Astrocyte (in vitro differentiated cells and primary cell): ENCODE measurements at places on chromosomes 5 and 9. TPM values are rescaled to one million over a fixed set of nuclear protein-coding genes. Genes with fewer than 3 reads are reported as not detected.

Gene DAB2
- 76.8 and 84.5 TPM in 2 replicates for total RNA-seq

Gene TRPM6
- 0.27 and 0.29 TPM in 2 replicates for total RNA-seq

Gene CDKN2B-AS1
- total RNA-seq = 2.3 TPM in 2 replicates

- DNase-seq = no peak
- no peak overlapping the region for H3K4me3 ChIP-seq
- H3K27me3 ChIP-seq = peaks cover 6% of the 10 kb centered on the region
- no peak overlapping the region for H3K27ac ChIP-seq
- no peaks in the 10 kb centered on the region for H3K36me3 ChIP-seq
Observed at GRCh38 chr9:126984969-126985368, 70.4 kb downstream of the RALGPS1 start.

DNA sequence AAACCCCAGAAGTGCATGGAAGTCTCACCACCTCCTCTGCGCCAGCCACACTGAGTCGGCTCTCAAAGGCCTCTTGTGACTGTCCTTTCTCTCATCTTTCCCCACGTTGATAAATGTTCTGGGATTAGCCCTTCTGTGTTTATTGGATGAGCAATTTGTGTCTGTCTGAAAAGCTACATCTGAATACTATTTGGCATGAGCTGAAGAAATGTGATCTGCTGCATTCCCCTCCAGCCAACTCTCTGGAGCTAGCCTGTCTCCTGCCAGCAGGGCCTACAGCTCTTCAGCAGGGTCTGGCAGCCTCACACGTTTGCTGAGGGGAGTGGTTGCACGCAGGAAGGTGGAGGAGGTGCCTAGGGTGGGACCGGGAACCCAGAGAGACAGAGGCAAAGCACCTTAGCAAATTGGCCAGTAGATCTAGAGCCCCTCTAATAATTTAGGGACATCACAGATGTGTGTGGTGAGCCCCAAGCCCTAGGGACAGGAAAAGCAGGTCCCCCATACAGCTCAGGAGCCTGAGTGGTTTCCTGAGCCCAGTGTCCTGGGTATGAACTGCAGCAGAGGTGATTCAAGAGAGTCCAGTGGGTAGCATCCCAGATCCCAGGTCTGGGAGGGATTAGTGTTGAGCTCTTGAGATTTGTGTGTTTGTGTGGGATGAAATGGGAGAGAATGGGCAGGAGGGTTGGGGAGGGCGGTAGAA is 20.5 kb upstream of the B4GALT1 start:
- DNase-seq = peak; percentile 73
- no peak overlapping the region for H3K4me3 ChIP-seq
- no peaks in the 10 kb centered on the region for H3K36me3 ChIP-seq
- H3K4me1 ChIP-seq = no peaks in the 10 kb centered on the region
- H3K27ac ChIP-seq = no peak overlapping the region

DNA sequence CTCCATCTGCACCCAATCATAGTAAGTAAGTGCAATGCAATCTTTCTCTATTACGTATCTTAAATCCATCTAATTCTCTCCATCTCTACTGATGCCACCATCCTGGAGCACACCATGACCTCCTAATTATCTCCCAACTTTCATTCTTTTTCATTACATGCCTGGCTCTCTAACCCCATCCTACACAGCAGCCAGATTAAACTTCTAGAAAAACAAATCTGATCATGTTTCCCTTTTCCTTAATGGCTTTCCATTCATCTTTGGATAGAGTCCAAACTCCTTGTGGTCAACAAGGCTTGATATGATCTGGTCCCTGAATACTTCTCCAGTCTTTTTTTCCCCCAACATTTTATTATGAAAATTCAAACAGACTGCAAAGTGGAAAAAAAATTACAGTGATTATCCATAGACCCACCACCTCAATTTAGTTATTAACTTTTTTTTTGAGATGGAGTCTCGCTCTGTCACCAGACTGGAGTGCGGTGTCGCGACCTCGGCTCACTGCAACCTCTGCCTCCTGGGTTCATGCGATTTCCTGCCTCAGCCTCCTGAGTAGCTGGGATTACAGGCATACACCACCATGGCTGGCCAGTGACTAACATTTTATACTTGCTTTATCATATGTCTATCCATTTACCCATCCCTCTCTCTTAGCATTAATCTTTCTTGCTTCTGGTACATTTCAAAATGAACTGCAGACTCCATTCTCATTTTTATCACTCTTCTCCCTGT is 5.2 kb downstream of the PPP2R2B start:
- no peak overlapping the region for H3K27ac ChIP-seq
- H3K36me3 ChIP-seq = no peaks in the 10 kb centered on the region
- DNase-seq = peak; percentile 68
- no peak overlapping the region for H3K4me3 ChIP-seq

GRCh38 chr9:133534346-133535291 is at the start of gene ADAMTSL2:
Gene ADAMTSL2 (plus strand): TSS chr9:133534704. CDS start chr9:133536713, 2,009 bp downstream.
- H3K4me1 ChIP-seq = peaks cover 10% of the 10 kb centered on the region
- H3K27me3 ChIP-seq = peaks cover 9% of the 10 kb centered on the region
- no peaks in the 10 kb centered on the region for H3K36me3 ChIP-seq
- H3K4me3 ChIP-seq = no peak within 1 kb of the TSS
- H3K27ac ChIP-seq = no peak within 1 kb of the TSS

DNA sequence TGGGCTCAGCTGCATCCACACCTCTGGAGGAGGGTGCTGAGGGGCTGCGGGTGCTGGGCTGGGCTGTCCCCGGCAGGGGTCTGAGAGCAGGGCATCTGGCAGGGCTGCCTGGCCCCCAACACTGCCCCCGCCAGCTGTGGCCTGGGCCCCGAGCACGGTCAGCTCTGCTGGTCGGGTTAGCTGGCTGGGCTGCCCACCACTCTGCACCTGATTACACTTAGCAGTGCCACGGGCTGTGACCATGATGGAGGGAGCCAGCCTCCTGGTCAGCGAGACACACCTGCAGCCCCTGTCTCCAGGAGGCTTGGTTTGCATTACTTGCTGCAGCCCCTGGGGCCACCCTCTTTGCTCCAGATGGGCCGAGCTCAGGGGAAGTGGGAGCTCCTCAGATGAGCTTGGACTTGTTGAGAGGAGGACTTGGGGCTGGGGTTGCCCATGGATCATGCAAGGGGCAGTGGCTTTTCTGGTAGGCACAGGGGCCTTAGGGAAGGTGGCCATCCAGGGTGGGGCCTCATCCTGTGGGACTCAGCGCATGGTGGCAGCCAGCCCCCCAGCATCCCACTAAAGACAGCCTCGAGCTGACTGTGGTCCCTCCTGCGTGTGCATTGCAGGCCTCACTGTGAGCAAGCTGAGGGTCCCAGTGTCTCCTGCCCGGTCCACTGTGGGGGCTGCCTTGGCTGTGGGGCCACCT is 132.0 kb upstream of the FAM120A start:
- DNase-seq = no peak
- peaks cover 4% of the 10 kb centered on the region for H3K27me3 ChIP-seq
- no peak overlapping the region for H3K27ac ChIP-seq
- no peaks in the 10 kb centered on the region for H3K4me1 ChIP-seq
